Stimulated activated CD8-positive, alpha-beta memory T cell treated with anti-CD3 and anti-CD28 coated beads, Interleukin-15, amount 100 ng/mL, for 1 hour (primary cell): ENCODE measurements at places on chromosomes 16 and 17.

GRCh38 chr16:89422527-89422904 lies 67.8 kb downstream of the ANKRD11 start:
- no peak for DNase-seq

- DNase-seq = no peak
Measured at GRCh38 chr17:81722184-81723120, 10.4 kb downstream of the SLC25A10 start.

GRCh38 chr17:19574956-19575355 lies 41.3 kb downstream of the SLC47A1 start:
- no peak for DNase-seq

GRCh38 chr17:77794846-77795245 lies 163.7 kb upstream of the TNRC6C start:
- DNase-seq = no peak

DNA sequence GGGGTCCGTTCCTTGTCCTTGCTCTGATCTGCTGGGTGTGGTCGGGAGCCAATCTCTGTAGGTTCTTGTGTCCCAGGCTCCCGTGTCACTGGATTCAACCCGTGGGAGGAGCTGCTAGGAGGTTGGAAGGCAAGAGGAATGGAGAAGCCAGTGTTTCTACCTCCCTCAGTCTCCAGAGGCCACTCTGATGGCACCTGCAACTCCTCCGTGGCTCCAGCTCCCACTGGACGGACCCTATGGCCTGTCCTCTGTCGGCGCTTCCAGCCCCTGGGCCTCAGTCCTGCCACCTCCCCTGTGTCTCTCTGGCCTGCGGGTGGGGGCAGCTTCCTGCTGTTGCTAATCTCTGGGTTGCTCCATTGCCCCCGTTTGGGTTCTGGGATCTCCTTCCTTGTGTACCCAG lies 71.1 kb downstream of the CMIP start:
- DNase-seq = no peak

GRCh38 chr17:72987166-72987565 lies 105.3 kb downstream of the SLC39A11 start:
- DNase-seq = no peak

DNA sequence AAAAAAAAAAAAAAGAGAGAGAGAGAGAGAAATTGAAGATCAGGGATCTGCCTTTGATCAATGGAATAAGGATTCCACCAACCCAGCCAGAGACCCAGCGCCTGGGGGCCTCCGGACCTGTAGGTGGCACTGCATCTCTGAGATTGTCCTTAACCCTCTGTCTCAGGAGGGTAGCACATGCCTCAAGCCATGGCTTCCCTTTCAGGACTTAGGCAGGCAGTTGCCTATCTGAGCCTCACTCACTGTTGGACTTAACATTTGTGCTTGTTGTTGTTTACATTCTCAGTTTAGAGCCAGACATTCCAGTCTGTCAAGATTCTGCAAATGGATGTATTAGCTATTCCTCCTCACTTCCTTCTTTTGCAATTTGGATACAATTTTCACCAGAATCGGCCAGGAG lies 5.1 kb upstream of the SCNN1B start:
- DNase-seq = no peak

GRCh38 chr17:7885367-7886226 lies 3.0 kb upstream of the CHD3 start:
- DNase-seq = no peak

- no peak for DNase-seq
Measured at GRCh38 chr16:76535-77272, 1.3 kb upstream of the MPG start.
